ENCODE measurements at places on chromosomes 3 and 15.

- DNase-seq: peak; percentile 33
These were observed 3.9 kb upstream of the MASP1 start for GRCh38 chr3:187295316-187296034.

GRCh38 chr3:99962703-99963102 is 145.0 kb downstream of the CMSS1 start:
- no peak for DNase-seq

DNA sequence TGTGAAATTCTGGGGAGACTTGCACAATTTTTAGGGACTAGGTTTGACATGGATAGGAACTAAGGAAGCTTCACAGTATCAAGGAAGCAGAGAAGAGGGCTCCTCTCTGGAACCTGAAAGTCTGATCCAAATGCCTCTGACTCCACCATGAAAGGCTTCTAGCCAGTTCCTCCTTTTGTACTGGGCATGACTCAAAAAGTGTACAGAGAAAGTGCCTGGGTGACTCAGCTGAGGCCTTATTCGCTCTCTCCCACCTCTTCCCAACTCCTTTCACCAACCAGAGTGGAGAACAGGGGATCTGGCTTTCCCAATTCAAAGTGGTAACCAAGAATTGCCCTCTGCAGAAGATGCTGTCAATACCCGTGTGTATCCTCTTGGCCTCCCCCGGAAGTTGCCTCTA is 342.9 kb upstream of the PROK2 start:
- DNase-seq: peak; percentile 25

DNA sequence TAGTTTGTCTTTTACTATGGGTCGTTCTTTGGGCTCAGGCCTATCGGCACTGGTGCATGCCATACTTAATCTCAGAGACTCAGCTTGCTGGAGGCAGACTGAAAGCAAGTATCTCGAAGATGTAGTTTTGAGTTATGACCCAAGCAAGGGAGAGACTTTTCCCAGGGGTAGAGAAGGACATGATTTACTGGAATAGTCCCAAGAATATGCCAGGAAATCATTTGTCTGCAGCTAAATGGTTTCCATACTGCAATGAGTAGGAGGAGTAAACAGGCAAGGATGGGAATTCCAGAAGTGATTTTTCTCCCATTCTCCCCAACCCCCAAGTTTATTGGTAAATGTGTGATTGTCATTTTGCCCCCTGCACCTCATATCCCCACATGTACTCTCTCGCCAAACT is 35.4 kb upstream of the LACTB start:
- no peak for DNase-seq

- peak; percentile 54 for DNase-seq
These were observed 43.4 kb downstream of the HDGFL3 start for GRCh38 chr15:83164111-83164770.

DNA sequence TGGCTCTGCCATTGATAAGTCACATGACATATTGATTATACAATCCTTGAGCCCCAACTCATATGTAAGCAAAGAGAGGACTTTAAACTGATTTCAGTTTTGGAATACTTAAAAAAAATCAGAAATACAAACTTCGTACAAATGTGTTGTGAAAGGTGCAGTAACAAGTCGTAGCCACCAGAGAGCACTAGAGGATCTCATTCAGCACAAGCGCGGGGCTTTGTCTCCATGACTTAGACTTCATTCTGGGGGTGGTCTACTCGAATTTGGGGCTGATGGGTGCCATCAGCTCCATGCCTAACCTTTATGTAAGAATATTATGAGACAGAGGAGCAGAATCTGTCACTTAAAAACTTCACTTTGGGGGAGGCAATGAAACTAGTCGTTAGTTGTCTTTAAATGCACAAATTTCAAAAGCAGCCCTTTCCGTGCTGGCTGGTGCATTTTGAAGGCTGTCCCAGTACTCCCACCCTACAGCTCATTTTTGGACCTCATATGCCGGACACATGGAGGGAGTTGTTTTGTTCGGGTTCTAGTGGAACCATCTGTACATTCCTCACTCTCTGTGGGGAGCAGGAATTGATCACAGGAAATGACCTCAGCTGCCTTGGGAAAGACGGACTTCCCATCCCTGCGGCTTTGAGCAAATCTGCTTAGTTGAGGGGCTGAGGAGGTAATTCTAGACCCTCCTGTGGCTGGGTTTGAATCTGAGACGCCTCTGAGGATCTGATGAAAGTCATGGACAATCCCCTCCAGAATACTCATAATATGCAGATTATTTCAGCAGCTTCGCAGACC is 27.5 kb upstream of the MASP1 start:
- DNase-seq: peak; percentile 66

GRCh38 chr3:188271226-188271914 is 117.4 kb downstream of the LPP start:
- no peak for DNase-seq

- DNase-seq: no peak
These were observed 109.1 kb upstream of the DLG1 start for GRCh38 chr3:197407526-197407925.

- DNase-seq: no peak
These were observed 95.3 kb downstream of the SLC9A9 start for GRCh38 chr3:143753006-143753405.

DNA sequence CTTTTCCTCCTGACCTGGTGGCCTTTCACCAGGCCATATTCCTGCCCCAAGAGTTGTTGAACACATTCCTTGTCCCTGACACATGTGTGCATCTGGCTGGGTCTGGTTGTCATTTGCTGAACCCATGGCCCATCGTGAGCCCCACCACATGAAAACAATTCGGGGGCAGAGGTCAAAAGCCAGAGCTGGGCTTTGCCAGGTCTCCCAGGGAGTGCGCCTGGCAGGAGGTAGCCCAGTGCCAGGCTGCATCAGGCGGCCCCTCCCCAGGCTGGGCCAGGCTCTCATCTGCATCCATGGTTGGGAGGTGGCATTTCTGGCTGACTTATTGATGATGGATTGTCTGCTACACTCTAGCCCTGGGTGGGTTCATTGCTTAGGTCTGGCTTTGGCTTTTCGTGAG is 30.9 kb downstream of the SPSB4 start:
- DNase-seq: no peak

DNA sequence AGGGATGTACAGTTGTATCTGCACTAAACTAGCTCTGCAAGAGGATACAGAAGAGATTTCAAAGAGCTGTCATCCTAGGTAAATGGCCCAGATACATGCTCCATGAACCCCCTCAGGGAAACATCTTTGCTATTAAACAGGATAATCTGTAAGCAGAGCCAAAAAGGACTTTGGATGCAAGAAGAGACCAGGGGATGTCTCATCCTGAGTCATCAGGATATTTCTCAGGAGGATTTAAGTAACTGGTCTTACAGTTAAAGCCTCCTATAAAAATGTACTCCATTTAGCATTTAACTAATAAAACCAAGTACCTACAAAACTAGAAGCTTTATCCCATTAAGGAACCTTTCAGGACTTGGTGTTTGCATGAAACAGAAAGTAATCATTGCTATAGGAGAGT is 48.2 kb upstream of the PHLDB2 start:
- DNase-seq: no peak

DNA sequence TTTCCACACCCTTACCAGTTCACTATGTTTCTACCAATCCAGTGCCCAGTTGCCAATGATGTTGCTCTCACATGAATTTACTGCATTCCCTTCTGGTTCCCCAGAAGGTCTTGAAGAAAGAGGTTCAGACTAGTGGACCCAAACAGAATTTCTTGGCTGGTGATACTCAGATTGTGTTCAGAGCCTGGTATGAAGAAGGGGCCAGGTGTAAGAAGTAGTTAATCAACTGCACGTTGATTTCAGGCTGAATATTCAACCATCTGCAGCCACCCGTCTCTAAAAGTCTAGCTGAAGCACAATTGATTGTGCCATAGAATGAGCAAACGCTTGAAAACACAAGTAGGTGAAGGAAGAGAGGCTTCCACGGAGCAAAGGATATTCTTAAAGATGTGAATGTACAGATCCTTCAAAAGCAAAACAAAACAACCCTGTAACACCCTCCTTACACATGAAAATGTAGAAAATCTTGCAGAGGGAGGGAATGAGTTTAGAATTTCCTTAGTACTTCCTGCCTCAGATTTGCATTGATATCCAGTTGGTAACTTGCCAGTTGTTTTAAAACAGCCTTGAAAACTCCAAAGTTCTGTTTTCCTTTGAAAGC is 4.7 kb downstream of the RBMS3 start:
- DNase-seq: no peak

GRCh38 chr15:53328341-53328740 is 431.1 kb downstream of the WDR72 start:
- DNase-seq: no peak

GRCh38 chr15:90902040-90902839 is 862 bp upstream of the MAN2A2 start:
- DNase-seq: peak; percentile 90

DNA sequence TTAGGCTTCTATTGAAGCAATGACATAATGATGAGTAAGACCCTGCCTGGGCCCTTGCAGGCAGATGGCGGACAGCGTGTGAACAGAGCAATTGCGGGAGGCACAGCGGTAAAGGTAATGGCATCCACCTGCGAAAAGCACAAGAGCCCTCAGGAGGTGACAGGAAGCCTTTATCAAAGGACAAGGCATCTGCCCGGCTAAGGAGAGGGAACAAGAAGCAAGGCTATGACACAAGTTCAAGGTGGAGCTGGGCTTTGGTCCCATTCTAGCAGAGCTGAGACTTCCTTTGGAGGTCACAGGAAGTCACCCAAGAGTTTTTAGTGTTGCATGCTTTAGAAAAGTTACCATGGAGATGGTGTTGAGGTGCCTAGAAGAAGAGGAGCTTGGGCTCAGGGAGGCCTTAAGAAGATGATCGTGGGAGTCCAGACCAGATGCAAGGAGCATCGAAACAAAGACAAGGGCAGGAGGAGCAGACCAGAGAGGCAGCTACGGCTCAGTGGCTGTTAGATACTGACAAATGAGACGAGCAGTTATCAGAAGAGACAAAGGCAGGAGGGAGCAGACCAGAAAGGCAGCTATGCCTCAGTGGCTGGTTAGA is 34.5 kb downstream of the OSBPL10 start:
- DNase-seq: no peak

All from OCI-M1 (cell line).